ENCODE measurements at places on chromosomes 1 and 21. TPM values are rescaled to one million over a fixed set of nuclear protein-coding genes. Genes with fewer than 3 reads are reported as not detected.

The ZNF648 gene
- total RNA-seq: under 0.01 TPM

The FCRLA gene
- 0.22 TPM for total RNA-seq

The RAD54L gene
- 0.22 TPM for total RNA-seq

The PEAR1 gene
- total RNA-seq: 16.2 TPM

The LCE1F gene
- not detected for total RNA-seq

The CHI3L2 gene
- not detected for total RNA-seq

The TNFRSF4 gene
- not detected for total RNA-seq

The PRAMEF8 gene
- total RNA-seq: not detected

The TNN gene
- not detected for total RNA-seq

The PDC gene
- 0.29 TPM for total RNA-seq

All from placental pericyte (primary cell).